AG08395 (cell line): ENCODE measurements at places on chromosomes 12 and 14.

GRCh38 chr12:50102131-50102531, 1.7 kb upstream of the GPD1 start:
- DNase-seq = no peak

DNA sequence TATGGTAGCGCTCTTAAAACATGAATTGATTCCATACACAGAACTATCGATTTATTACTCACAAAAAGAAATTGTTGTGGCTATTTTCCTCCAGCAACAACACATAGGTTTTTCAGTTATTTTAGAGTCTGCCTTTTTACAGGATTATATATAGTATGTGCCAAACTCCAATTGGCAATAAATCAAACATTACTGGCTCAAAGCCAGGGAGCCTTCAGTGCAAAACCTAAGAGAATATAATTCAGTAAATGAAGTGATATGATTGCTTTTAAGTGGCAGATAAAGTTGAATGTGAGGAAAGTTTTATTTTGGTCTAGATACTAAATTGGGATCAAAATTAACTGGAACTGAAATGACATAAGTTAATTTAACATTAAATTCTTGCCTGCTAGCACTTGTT, 234.8 kb downstream of the PIK3C2G start:
- DNase-seq = no peak

GRCh38 chr12:128423205-128423604, 156.2 kb downstream of the TMEM132C start:
- no peak for DNase-seq

DNA sequence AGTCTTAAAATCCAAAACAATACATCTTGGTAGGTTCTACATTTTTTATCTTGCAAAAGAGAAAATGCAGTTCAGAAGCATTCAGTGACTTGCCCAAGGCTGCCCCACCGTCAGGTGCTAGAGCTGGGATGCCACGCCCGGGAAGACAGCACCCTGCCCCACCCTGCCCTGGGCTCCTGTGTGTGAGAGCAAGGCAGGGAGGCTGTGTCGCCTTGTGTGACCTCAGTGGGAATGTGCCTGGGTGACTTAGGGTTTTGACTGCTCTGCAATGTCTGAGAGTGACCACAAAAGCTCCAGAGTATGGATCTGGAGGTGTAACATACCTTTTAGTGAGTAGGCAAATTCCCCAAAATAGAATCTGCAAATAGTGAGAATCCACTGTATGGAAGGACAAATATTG, 60.0 kb downstream of the AACS start:
- no peak for DNase-seq

- no peak for DNase-seq
Measured at GRCh38 chr12:131217024-131217586, 263.4 kb downstream of the ADGRD1 start.

DNA sequence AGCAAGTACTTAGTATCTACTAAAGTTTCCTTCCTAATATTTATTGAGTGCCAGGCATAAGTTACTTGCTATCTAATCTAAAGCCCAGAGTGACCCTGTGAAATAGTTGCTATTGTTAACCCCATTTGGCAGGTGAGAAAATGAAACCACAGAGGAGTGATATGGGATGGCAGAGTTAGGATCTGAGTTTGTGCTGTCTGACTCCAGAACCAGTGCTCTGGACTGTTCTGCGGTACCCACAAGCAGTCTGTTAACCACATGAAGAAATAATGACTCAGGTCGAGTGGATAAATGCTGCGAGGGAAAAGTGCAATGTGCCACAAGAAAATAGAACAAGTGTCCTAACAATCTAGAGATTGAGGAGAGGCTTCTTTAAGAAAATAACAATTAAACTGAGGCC, 60.7 kb upstream of the GZMB start:
- DNase-seq = no peak

DNA sequence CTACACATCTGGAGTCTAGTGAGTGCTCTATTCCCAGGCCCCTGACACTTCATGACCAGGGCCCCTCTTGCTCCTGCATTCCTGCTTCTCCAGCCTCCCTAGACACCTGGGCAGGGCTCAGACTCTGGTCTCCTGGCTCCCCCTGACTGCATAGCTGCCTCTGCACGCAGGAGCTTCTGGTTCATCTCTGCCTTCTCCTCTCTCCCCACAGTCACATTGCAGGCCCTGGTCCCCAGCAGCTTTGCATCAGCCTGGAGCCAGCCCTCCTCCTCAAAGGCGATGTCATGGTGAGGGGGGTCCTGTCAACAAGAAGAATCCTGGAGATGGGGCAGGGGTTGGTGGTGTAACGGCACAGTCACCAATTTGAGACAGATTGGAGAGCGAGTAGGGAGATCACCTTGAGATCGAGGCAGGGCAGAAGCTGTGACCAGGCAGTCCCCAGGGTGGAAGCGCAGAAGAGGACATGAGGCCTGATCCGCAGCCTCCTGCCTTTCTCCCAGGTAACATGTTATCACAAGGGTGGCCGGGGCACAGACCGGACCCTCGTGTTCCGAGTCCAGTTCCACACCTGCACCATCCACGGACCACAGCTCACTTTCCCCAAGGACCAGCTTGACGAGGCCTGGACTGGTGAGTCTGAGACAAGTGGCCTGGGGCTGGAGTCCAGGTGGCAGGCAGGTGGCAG, 8.1 kb downstream of the TNS2 start:
- no peak for DNase-seq

DNA sequence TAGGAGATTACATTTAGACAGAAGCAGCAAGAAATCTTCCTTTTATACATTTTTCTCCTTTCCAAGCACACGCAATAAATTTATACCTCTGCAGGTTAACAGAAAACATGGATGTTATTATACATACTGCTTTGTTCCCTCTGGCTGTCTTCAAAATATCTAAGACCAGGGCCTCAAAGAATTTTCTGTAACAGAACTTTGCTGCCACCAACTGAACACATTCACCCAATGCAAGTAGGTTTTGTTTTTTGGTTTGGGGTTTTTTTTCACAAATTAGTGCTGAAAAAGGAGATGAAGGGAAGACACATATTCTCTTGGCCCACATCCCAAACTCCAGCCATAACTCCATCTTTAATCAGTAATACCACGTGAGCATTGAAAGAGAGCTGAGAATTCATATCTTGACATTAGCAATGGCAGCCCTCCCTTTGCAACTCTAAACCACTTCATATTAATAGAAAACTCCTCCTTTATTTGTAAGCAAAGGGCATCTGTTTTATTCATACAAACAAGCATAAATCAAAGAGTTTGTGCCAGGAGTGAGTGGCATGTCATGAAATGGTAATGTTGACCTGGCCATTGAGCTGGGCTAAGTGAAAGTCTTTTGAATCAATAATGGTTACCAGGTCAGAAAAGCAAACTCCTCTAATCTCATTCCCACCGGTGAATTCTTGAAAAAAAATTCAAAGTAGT, 150.8 kb upstream of the FSCB start:
- DNase-seq = no peak

- no peak for DNase-seq
Measured at GRCh38 chr14:75941030-75941429, 40.8 kb downstream of the TGFB3 start.

- no peak for DNase-seq
Measured at GRCh38 chr14:66395300-66395699, 90.9 kb upstream of the CCDC196 start.

- DNase-seq = no peak
Measured at GRCh38 chr14:104665657-104666522, 23.5 kb upstream of the INF2 start.

DNA sequence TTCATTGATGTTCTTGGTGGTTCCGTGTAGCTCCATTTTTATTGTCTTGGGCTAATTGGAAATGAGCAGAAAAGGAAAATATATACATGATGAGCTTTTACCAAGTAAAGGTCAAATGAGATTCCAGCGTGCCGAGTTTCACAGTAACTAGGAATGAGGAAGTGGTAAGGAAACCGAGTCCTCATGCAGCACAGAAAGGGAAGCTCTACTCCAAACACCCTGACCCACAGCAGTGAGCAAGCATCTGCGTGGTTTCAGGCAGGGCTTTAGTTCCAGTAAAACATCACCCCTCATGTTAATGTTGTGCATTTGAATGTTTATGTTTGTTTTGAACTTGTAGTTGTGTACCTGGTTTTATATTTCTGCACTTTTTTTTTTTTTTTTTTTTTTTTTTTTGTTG, 208.0 kb downstream of the SLC41A2 start:
- DNase-seq = peak; percentile 80

- DNase-seq = no peak
Measured at GRCh38 chr12:67742461-67742860, 93.9 kb downstream of the DYRK2 start.

- DNase-seq = no peak
Measured at GRCh38 chr12:93784339-93785086, 107.3 kb downstream of the CRADD start.

DNA sequence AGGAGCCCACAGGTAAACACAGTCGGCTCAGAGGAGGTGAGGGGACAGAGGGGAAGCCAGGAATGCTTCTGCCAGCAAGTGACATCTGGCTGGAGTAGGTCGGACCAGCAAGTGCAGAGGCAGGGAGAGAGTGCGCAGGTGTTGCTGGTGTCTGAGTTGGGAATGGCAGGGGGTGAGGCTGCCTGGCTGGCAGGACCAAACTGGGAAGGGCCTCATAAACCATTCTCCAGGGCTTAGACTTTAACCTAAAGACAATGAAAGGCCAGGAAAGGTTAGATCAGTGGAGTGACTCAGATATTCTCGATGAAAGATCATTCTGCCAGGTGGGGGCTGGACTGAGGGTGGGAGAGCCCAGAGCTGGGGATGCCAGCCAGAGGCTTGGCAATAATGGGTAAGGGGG, 66.4 kb downstream of the ITPK1 start:
- DNase-seq = no peak

DNA sequence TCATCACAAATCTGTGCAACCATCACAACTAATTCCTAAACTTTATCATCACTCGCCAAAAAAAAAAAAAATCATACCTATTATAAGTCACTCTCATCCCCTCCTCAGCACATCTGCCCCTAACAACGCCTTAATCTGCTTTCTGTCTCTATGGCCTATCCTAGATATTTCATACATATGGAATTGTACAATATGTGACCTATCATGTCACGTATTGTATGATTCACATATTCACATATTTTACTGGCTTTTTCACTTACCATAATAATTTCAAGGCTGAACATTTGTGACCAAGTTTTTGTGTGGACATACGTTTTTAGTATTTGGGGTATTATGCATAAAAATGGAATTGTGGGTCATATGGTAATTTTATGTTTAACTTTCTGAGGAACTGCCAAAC, 400.7 kb downstream of the DAD1 start:
- DNase-seq = no peak

DNA sequence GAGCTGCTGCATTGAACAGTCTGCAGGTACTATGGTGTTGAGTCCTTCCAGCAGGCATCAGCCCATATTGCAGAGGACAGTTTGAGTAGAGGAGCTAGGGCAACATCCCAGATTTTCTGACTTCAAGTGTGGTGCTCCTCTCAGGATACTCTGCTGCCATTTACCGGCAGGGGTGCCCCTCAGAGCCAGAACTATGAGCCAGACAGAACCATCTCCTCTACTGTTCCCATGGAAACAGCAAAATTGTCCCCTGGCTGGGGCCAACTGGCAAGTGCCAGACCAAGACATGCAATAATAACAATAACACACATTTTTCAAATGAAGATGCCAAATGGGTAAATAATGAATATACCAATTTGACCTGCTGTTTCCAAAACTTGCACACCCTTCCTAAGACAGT, 102.9 kb downstream of the ADCK1 start:
- DNase-seq = peak; percentile 13

DNA sequence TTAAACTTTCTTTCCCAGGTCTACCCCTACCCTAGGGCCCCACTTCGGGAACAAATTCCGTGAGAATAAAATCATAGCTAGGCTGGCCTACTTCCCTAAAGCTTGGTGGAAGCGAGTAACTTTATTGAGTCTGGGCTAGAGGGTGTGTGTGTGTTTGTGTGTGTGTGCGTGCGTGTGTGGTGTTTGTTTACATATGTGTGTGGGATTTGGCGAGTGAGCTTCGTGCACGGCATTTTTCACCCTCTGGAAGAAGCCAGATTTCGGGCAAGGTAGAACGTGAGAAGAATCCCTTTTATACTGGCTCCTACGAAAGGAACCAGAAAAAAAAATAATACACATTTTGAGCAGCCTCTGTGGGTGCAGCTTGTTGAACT, 7.5 kb upstream of the LHX5 start:
- no peak for DNase-seq

DNA sequence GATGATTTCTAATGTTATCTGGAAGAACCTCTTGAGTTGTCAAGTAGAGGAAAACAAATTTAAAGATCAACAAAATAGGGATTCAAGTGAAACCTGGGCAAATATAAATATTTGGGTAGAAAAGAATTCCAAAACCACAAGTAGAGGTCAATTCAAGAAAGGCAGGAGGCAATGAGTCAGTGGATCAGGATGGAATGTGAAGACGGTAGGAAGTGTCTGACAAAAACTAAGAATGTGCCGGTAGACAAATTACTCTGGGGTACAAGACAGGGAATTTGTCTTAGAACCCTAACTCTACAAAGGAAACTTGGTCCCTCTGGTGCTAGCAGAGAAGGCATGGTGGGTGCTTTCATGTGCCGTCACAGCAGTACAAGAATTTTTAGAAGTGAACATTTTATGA, 13.6 kb downstream of the ABCD2 start:
- DNase-seq = peak; percentile 9

- DNase-seq = no peak
Measured at GRCh38 chr14:61385002-61385685, 63.8 kb downstream of the PRKCH start.

DNA sequence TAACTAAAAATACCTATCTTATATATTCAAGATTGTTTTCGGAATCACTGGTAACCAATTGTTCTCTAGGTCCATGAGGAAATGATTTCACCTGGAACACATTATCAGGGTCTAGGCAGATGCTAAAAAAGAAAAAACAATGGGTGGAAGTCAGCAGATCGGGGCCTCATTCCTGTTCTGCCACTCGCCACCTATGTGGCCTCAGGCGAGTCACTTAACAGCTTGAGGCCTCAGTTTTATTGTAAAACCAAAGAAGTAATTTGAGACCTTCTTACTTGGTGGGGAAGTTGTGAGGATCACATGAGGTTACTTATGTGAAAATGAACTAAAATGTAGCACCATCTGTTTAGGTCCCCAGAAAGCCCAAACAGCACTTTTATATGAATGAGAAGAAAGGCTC, 6.2 kb upstream of the RNASE10 start:
- DNase-seq = no peak

DNA sequence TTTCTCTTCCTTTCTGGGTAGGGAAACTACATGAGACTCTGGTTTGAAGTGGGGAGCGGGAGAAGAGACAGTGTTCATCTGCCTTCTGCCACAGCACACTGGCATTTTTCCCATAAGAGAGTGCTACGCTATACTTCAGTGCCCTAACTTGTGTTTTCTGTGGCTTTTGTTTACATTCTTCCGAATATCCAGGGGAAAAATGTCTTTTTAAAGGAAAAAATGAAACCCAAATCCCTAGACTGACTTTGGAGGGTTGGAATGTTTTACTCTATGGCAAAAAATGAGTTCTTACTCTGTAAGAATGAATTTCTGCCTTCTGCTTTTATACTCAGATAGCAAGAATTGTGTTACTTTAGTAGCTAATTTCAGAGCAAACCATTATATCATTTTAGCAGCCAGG, 88.1 kb upstream of the TMEM263 start:
- no peak for DNase-seq

DNA sequence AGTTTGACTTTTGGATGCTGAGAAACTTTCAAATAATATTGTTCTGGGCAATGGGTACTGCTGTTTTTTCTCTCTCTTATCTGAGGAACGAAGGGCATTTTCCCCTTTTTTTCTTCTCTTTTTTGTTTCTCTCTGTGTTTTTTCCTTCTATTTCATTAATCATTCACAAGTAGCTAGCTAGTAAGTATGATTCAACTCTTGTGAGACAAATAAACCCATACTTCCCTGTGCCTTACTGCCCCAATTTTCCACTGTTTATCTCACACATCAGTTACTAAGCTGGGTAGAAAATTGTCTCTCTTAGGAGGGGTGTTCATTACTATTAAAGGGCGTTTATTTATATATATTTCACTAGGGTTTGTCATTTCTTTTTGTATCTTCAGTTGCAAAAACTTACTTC, 437.6 kb downstream of the RERGL start:
- no peak for DNase-seq
